Stimulated activated CD8-positive, alpha-beta memory T cell treated with anti-CD3 and anti-CD28 coated beads, Interleukin-7, amount 100 ng/mL, for 4 hours (primary cell): ENCODE measurements at places on chromosomes 2 and 18.

DNA sequence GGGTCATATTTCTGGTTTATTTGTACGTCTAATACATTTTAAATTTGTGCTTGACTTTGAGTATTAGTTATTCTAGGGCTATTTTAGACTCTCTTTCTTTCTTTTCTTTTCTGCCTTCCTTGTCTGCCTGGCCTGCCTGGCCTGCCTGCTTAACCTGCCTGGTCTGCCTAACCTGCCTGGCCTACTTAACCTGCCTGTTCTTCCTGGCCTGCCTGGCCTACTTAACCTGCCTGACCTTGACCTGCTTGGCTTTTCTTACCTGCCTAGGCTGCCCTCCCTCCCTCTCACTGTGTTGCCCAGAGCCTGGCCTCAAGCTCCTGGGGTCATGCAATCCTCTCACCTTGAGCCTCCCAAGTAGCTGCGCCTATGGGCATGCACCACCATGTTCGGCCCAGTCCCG lies 83.7 kb downstream of the PMAIP1 start:
- no peak for DNase-seq

DNA sequence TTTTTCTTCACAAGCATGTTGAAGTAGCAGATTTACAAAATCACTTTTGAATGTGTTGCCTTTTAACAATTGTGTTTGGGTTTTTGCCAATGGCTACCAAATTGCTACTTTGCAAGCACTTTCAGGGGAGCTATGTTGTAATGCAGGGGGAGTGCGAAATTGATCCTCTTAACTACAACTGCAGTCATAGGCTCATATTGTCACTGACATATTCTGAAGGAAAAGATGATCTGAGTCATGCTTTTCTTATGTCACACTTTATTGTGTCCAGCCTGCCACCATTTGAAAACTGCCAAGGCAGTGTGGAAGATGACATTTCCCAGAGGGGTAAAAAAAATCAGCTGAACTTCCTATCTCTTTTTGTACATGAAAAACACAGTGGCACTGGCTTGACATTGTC lies 74.9 kb downstream of the GPD2 start:
- no peak for DNase-seq

- no peak for DNase-seq
Measured at GRCh38 chr2:98464772-98465310, 20.2 kb downstream of the INPP4A start.

- peak; percentile 4 for DNase-seq
Measured at GRCh38 chr2:44120428-44120827, 48.2 kb upstream of the PPM1B start.

- DNase-seq = no peak
Measured at GRCh38 chr2:218622606-218623365, 15.1 kb downstream of the PLCD4 start.

DNA sequence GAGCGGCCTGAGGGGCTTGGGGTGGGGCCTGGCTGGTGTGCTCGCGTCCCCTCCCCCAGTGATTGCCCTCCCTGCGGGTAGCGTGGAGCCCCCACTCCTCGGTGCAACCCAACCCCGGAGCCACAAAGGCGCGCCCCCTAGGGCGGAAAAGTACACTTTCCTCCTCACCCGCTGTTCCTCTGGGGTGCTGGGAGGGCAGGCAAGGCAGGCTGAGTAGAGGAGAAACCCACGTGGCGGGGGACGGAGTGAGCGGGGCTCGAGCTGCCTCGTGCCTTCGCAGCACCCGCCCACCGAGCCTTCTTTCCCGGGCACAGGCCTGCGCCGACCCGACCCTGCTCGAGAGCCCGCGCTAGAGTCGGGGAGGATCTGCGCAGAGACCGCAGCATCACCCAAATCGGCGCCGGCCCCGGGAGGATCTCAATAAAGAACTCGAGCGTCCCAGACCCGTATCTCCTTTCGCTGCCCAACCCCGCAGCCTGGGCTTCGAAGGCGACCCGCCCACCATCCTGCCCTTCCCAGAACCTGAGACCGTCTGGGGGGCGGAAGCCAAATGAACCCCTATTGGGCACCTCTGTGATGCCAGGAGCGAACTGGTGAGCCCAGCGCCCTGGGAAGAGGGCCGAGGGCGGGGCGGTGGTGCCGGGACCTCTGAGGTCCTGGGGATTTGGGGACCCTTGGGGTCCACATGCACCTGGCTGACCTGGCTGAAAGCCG lies 1.5 kb downstream of the UCN start:
- peak; percentile 36 for DNase-seq

DNA sequence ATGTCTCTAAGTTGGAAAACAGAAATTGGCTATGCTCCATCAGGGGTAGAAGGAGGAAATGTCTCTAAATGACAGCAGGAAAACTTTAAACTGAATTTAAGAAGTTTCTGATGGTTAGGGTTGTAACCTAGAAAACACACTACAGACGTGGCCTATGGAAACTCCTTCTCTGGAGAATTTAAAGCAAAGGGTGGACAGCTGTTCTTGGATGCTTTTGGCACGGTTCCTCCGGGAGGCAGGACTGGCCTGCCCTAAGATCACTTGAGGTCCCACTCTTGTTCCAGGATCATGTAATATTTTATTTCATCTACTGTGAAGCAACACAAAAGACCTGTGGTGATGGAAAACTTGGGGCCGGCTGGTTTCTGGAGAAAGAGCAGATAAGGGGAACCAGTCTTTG lies 77.0 kb downstream of the NRP2 start:
- DNase-seq = no peak

DNA sequence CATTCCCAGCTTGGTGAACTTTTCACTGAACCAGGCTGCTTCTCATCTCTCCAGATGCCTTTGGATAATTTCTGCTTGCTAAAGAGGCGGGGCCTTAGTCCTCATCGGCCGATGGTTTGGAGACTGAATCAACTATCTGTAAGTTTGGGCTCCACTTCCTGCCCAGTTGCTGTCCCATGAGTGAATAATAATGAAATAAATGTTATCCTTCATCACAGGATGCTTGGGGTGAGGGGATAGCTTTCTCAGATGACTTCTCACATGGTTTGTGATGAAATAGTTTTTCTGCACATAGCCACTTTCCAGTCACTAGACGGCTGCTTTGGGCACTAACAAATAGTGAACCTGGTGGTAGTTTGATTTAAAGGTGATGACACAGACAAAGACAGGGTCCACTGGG lies 376.6 kb upstream of the TRIB2 start:
- DNase-seq = no peak

- no peak for DNase-seq
Measured at GRCh38 chr18:31245820-31246219, 72.1 kb upstream of the DSG1 start.

DNA sequence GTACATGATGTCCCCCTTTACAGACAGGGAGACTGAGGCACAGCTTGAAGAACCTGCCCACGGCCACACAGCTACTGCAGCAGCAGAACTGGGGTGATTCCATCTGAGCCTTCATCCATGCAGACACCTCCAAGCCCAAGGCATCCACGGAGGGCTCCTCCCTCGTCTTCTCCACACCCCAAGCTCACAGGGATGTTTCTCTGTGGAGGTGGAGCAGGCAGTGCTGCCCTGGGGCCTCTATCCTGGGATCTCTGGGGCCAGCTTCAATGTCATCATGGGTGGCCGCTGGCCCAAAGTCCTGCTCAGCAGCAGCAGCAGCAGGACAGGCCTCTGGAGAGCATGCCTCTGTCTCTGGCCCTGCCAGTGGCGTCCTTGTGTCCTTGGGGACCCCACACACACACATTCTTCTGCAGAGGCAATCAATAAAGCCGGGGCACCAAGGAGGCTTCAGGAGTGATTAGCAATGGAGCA lies 31.2 kb downstream of the ADI1 start:
- no peak for DNase-seq

GRCh38 chr2:143146815-143147530 lies 17.8 kb downstream of the ARHGAP15 start:
- no peak for DNase-seq

- no peak for DNase-seq
Measured at GRCh38 chr18:8791171-8791651, 85.9 kb downstream of the MTCL1 start.

GRCh38 chr2:109644571-109645275 lies 30.6 kb downstream of the SOWAHC start:
- no peak for DNase-seq

DNA sequence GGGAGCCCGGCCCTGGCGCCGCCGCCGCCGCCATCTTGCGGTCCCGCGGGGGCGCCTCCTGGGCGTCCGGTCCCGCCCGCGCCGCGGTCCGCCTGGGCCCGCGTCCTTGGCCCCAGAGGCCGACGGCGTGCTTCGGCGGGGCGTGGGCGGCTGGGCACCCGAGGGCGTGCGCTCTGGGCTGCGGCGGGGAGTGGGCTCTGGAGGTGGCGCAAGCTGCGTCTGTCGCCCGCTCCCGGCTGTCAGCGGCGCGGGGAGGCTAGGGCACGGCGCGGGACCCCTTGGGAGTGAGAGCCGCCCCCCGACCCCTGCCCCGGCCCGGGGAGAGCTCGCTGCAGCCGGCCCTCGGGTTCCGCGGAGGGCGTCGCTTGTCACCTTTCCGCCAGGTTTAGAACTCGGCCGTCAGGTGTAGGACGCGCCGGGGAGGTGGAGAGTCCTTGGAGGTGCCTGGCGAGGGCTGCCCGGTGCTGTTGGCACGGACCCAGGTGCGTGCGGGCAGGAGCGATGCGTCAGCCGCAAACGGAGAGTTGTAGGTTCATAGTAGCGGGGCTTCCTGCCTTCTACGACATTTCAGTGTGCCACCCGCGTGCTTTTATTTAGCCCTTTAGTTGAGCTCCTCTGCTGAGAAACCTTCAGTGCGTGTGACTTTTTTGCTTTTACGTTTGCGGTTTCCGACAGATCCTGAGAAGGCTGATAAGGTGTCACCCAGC lies 921 bp downstream of the VAPA start:
- peak; percentile 70 for DNase-seq

DNA sequence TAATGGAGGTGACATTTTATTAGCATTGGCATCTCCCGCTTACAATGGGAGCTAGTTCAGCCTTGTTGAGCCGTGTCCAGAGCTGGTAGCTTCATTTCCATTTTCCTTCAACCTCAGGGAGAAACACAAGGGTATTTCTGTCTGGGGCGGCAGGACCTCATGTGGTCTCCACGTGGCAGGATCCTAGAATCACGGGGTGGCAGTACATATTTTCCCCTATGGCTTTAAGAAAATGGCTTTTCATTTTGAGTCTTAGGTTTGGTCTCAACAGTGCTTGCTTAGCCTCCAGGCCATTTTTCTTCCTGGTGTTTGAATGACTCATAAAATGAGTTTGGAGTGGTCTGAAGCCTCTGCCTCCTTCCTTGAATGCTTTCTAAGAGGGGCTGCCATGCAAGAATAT lies 20.3 kb downstream of the CABLES1 start:
- no peak for DNase-seq

DNA sequence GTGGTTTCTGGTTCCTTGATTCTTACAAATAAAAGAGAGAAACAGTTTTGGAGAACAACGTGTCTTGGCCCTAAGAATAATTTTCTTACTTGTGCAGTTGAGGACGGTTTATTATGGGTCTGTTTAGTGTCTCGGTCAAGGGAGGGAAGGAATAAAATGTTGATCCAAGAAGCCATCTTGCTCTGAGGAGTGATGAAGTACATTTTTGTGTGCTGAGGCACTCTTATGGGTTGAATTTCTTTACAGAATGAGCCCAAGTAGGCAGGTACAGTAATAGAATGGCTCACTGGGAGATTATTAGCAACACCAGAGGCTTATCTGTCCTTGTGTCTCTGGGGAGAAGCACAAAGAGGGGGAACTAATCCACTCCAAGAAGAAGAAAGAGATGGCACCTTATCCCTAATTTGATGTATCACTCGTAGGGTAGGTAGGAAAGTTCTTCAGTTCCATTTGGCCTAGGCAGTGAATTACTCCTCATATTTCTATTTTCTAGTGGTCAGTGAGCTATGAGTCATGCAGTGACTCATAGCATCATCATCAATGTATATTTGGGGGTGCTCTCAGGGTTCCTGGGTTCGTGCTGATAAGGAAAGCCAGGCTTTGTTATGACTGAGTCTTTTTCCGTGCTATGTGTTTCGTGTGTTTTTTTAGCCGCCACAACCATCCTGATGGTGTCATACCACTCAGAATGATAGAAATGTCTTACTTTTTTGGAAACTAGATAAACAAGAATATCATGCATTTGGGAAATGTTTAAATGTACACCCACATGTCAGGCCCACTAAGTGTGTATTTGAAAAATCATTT lies 250.1 kb upstream of the CTAGE1 start:
- no peak for DNase-seq

GRCh38 chr2:194867328-194867727 lies 789.7 kb upstream of the SLC39A10 start:
- no peak for DNase-seq

GRCh38 chr18:26386002-26386401 lies 159.8 kb downstream of the TAF4B start:
- DNase-seq = no peak

DNA sequence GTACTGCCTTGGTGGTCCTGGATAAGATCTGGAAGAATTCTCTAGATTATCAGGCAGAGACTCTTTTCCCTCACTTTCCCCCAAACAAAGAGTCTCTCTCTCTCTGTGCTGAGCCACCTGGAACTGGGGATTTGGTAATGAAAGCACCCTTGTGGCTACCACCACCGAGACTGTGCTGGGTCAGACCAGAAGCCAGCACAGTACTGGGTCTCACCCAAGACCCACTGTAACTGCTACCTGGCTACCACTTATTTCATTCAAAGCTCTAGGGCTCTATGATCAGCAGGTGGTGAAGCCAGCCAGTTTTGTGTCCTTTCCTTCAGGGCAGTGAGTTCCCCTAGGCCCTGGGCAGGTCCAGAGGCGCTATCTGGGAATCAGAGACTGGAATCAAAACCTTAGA lies 269.6 kb upstream of the CWC22 start:
- no peak for DNase-seq

DNA sequence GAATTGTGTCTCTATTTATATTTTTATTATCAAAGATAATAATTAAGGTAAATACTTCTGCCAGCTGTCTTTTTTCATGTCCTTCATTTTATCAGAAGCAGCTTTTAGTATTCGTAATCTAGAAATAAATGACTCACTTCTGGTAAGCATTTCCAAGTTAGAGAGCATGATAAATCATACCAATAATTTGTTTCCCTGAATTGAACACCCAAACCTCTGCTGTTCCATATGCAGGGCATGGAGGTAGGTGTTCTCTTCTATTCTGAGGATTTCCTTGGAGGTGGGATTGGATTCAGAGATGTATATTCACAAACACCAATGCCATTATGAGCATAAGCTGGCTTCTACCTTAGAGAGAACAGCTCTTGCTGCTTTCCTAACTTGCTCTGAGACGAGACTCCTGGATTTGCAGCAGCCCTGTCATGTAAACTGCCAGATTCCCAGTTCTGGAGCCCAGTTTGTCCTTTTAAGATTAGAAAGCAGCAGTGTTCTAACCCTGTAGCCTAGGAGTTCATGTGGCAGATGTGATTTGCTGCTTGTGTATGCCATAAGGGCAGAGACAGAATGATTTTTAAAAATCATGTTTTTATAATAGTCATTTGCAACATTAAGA lies 47.5 kb downstream of the SKA1 start:
- DNase-seq = no peak

GRCh38 chr2:26469092-26469710 lies 8.7 kb downstream of the OTOF start:
- peak; percentile 11 for DNase-seq
